ENCODE measurements at places on chromosomes 4 and X.

DNA sequence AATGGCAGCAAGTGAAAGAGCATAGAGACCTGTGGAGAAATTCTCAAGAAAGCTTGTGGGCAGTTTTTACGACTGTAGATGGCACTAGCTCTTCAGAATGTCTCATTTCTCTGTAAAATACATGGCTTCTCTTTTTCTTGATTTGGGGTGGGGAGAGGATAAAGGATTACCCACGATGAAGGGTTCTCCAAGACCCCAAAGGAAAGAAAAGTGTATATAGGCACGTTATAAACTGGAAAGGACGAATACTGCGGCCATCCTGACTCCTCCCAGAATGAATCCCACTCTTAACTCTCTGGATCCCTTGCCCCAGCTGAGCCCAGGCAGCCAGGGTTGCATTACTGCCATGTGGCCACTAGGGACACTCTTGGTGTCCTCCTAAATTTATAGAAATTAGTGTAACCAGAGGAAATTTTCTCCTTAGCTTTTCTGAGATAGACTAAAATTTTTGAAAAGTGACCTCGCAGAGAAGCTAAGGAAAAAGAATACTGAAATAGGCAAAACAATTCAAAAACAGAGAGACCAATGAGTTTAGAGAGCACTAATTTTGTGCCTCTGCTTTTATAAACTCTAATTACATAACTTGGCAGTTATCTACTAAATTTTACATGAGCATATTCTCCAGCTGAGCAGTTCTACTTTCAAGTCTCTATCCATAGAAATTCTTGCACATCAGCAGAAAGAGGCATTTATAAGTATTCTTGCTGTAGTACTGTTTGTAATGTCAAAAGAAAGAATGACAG lies 37.8 kb upstream of the PCDH19 start:
- peak; percentile 59 for DNase-seq

- DNase-seq = no peak
Observed at GRCh38 chr4:105970371-105970770, 75.1 kb downstream of the NPNT start.

GRCh38 chr4:1576961-1577821 lies 106.9 kb downstream of the FAM53A start:
- no peak for DNase-seq

DNA sequence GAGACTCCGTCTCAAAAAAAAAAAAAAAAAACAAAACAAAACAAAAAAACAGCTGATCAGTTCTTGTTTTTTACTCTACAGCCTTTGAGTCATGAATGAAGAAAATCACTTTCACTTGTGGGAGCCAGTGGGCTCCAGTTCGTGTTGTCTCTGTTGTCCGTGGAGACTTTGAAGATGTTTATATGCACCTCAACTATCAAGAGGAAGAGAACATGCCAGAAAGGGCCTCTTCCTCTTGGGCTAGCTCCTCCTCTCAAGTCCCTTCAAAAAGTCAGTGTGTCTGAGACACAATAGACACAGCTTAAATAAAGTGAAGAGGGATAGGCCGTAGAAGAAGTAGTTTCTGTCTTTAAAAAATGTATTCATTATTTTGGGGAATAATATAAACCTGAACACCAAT lies 182.7 kb downstream of the KDR start:
- no peak for DNase-seq

DNA sequence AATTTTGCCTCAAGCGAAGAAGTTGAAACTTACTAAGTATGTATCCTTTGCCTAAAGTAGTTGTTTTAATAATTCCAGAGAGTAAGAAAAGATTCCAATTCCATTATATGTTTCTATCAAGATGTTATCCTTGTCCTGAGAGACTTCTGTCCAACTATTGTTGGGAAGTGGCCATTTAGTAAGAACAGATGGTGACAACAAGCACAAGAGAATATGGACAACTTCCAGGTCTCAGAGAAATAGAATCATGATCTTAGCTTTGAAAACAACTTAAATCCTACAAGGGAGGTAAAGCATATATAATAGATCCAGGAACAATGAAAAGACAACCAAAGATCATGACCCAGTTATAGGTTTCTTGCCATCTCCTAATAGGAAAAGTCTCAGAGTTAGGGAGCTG lies 486.6 kb upstream of the PCDH10 start:
- DNase-seq = no peak

- DNase-seq = no peak
Observed at GRCh38 chr4:7004331-7004730, 38.8 kb upstream of the TADA2B start.

GRCh38 chr4:23001478-23001877 lies 308.7 kb downstream of the GBA3 start:
- no peak for DNase-seq

DNA sequence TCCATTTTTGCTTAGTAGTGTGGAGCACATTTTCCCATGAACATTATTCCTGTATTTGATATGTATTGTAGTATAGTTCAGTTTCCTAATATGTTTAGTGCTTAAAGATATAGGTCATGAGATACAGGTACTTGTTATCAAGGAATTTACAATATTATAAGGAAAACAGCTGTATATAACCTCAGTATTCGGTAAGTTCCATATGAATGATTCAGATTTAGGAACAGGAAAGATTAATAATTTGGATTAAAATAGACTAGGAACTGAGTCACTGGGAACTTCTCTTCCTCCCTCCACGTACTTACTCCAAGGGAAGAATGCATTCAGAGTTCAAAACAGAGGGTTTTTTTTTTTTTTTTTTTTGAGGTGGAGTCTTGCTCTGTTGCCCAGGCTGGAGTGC lies 20.0 kb downstream of the DIAPH2 start:
- peak; percentile 13 for DNase-seq

GRCh38 chr4:15690020-15690809 lies 8.6 kb downstream of the FAM200B start:
- peak; percentile 67 for DNase-seq

DNA sequence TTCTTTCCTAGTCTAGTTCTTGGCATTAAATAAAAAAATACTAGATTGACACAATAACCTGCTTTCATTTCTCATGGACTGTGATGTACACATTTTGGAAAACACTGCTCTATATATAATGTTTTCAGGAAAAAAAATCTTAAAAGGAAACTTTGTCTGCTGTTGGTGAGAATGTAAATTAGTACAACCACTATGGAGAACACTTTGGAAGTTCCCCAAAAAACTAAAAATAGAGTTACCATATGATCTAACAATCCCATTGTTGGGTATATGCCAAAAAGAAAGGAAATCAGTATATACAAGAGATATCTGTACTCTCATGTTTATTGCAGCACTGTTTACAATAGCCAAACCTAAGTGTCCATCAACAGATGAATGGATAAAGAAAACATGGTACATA lies 202.3 kb downstream of the PPP3CA start:
- DNase-seq = no peak

DNA sequence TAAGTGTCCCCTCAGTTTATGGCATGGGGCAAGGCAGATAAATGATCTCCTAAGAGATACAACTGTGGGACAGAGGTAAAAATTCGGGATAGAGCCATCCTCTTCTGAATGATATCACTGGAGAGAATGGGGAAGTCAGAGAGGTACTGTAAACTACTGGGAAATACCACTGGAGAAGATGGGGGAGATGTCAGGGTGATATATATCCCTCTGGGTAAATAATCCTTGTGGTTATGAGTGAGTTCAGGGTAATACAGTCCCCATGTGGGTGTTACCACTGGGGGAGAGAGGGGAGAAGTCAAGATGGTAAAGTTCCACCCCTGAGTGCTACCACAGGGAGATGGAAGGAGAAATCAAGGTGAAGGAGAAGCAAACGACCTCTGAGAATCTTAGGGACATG lies 63.9 kb upstream of the ZNF81 start:
- no peak for DNase-seq

DNA sequence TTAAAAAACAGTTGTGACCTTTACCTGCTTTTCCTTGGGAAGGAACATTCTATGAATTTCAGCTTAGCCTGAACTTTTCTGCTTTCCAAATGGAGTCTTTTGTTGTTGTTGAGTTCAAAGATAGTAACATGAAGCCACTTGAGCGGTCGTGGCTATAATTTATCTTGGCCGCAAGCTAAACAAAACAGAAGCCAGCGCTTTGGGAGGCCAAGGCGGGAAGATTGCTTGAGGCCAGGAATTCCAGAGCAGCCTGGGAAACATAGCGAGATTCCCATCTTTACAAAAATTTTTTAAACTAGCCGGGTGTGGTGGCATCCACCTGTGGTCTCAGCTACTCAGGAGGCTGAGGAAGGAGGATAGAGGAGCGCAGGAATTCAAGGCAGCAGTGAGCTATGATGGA lies 29.9 kb downstream of the TKTL1 start:
- no peak for DNase-seq

- no peak for DNase-seq
Observed at GRCh38 chrX:43643201-43643600, 12.9 kb upstream of the MAOA start.

GRCh38 chr4:2829321-2829932 lies 14.2 kb upstream of the ADD1 start:
- no peak for DNase-seq

DNA sequence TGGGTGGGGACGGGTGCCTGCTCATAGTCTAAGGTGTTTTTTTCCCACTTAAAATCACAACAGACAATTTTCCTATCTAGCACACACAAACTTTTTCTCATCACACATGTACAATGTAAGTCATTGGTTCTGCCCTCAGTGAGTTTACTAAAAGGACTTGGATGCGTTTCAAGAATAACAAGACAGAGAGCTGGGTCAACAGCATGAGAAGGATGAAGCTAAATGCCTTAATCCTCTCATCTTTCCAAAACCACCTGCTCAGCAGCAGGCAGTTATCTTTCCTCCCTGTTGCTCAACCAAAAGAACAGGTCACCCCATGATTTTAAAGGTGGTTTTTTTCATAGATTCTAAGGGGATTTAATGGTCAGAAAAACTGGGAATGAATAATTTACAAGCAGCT lies 40.1 kb downstream of the OFD1 start:
- DNase-seq = no peak
